ENCODE measurements at places on chromosomes 5 and 9. TPM values are rescaled to one million over a fixed set of nuclear protein-coding genes. Genes with fewer than 3 reads are reported as not detected.

The INSL6 gene
- total RNA-seq: not detected

The OR1Q1 gene
- not detected for total RNA-seq

The DUSP1 gene
- 15.4 TPM for total RNA-seq

The ACOT12 gene
- not detected for total RNA-seq

The IL7R gene
- total RNA-seq: not detected

The ANKRD20A1 gene
- not detected for total RNA-seq

The RUSC2 gene
- 12.3 TPM for total RNA-seq

The ANKRD18B gene
- total RNA-seq: 14.4 TPM

The LMX1B gene
- 8.7 TPM for total RNA-seq

The PCDHB1 gene
- 0.10 TPM for total RNA-seq

The PCAT7 gene
- total RNA-seq: 1.3 TPM

The KIF4B gene
- 0.03 TPM for total RNA-seq

The AQP3 gene
- total RNA-seq: 2.6 TPM

The ITK gene
- total RNA-seq: 0.15 TPM

The IFNB1 gene
- not detected for total RNA-seq

The CORO2A gene
- 30.5 TPM for total RNA-seq

The MVB12B gene
- total RNA-seq: 7.2 TPM

The NR5A1 gene
- total RNA-seq: 0.30 TPM

The C9 gene
- not detected for total RNA-seq

The IL17B gene
- not detected for total RNA-seq

The RANBP17 gene
- 11.6 TPM for total RNA-seq

The FIBCD1 gene
- total RNA-seq: 6.2 TPM

The CA9 gene
- not detected for total RNA-seq

The HMCN2 gene
- 5.2 TPM for total RNA-seq

The BAAT gene
- total RNA-seq: not detected

The PCDHA4 gene
- 7.6 TPM for total RNA-seq

The LHX6 gene
- total RNA-seq: 5.2 TPM

The GMCL2 gene
- not detected for total RNA-seq

The WWC1 gene
- total RNA-seq: 15.5 TPM

The TPPP gene
- 0.92 TPM for total RNA-seq

The ALAD gene
- 11.6 TPM for total RNA-seq

The SLC4A9 gene
- 0.33 TPM for total RNA-seq

The PLEKHG4B gene
- total RNA-seq: 34.1 TPM

The PCDHA3 gene
- not detected for total RNA-seq

The STKLD1 gene
- total RNA-seq: 0.41 TPM

The GABRA1 gene
- total RNA-seq: 1.4 TPM

The OGN gene
- total RNA-seq: not detected

The TAF1L gene
- not detected for total RNA-seq

The OR1J2 gene
- total RNA-seq: not detected

The TMEM252 gene
- total RNA-seq: not detected

The ASPN gene
- total RNA-seq: not detected

The ZNF79 gene
- total RNA-seq: 5.3 TPM

The NOTCH1 gene
- total RNA-seq: 33.3 TPM

The BARHL1 gene
- 0.07 TPM for total RNA-seq

The TAF11L10 gene
- not detected for total RNA-seq

The PCDHGA3 gene
- total RNA-seq: not detected

The AQP7 gene
- not detected for total RNA-seq

The SIGMAR1 gene
- 138 TPM for total RNA-seq

The CCDC69 gene
- total RNA-seq: 8.7 TPM

The TAS2R1 gene
- not detected for total RNA-seq

The CER1 gene
- 1,033 TPM for total RNA-seq

The NME5 gene
- total RNA-seq: 0.44 TPM

The CEP72 gene
- 12.6 TPM for total RNA-seq

Data from H7 (cell line).